ENCODE measurements at places on chromosomes 13 and 19.

DNA sequence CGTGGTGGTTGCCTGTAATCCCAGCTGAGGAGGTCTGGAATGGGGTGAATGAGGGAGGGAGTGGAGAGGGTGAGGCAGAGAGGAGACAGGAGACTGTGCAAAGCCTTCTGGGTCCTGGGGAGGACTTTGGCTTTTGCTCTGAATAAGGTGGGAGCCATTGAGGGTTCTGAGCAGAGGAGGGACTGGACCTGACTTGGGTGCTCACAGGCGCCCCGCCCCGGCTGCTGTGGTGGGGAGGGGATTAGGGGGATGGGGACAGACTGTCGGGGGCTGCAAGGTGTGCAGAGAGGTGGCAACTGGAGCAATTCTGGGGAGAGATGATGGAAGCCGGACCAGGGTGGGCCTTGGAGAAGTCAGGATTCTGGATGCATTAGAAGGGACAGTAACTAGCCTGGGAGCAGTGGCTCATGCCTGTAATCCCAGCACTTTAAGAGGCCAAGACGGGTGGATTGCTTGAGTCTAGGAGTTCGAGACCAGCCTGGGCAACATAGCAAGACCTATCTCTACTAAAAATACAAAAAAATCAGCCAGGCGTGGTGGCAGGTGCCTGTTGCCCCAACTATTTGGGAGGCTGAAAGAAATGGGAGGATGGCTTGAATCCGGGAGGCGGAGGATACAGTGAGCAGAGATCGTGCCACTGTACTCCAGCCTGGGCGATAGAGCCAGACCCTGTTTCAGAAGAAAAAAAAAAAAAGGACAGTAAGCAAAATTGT is 16.1 kb upstream of the NANOS3 start:
- no peak for DNase-seq

GRCh38 chr19:7919610-7920518 is at the start of gene SNAPC2:
Gene SNAPC2 (plus strand): TSS chr19:7920338. CDS start chr19:7920367, 29 bp downstream.
- DNase-seq = peak; percentile 94

DNA sequence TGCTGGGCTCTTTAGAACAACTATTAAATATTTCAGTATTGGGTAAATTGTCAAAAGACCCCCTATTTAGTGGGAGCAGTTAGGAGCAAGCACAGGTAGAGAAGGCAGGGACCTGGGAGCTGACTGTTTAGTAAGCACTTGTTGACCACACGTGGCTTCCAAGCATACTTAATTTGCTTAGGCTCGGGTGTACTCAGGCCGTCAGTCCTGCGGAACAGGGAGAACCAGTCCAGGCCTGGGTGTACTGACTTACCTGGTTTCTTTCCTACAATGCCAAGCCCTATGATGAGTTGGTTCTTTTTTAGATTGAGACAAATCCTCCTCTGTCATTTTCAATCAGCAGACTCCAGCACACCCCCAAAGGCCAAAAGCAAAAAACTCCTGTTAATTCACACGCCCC is 90.0 kb downstream of the WDFY2 start:
- no peak for DNase-seq

GRCh38 chr19:6015841-6016545 is 38.1 kb upstream of the RANBP3 start:
- DNase-seq = no peak

GRCh38 chr13:35978607-35979316 is 152.4 kb downstream of the DCLK1 start:
- no peak for DNase-seq

- no peak for DNase-seq
These were observed 5.7 kb upstream of the CDC42EP5 start for GRCh38 chr19:54478677-54479266.

DNA sequence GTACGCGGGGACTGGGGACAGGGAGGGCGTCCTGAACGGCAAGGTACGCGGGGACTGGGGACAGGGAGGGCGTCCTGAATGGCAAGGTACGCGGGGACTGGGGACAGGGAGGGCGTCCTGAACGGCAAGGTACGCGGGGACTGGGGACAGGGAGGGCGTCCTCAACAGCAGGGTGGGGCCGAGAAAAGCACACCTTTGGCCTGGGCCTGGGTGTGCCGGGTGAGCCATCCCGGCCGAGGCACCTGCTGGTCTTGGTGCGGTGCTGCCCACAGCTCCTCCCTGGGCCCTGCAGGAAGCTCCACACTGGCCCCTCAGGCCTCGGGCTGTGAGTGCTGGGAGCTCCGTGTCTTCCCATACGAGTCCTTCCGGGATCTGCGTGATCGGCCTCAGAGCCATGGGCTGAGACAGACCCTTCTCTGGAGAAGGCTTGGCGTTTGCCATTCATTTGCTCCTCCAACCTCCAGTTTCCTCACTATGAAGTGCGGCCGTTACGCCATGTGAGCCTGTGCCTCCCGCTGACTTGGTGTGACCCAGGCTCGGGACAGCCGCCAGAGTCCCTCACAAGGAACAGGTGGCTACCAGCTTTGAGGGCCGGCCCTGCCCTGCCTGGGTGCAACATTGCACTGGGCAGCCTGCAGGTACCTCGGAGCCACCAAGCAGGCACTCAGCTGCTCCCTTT is 7.8 kb upstream of the ZNF554 start:
- DNase-seq = no peak

GRCh38 chr13:110099922-110100321 is 207.0 kb downstream of the COL4A1 start:
- DNase-seq = no peak

DNA sequence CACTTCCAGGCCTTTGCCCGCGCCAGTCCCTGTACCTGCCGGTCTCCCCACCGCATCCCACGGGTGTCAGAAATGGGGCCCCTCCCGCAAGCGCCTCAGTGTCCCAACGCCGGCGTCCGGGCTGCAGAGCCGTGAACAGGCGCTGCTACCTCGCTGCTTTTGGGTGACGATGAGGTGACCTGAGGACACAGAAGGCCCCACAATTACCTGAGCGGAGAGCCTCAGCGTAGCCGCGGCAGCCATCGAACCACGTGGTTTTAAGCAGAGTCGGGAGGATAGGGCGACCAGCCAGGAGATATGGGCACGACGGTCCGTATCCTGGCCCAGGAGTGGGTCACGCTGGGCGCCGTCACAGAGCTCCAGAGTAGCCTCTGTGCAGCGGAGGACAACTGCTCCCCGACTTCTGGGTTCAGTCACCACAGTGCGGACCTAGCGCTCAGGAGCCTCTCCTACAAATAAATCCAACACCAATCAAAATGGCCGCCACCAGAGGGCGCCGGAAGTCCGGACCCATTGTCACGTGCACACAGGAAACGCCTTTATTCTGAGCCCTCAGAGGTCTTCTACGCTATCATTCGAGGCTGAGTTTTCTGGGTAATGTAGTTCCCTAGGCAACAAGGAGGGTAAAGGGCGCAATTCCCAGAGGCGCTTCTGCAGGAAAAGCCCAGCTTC is at the start of gene ZNF814:
ZNF814 (minus strand) TSS at position 478 of the 672 bp plus-strand sequence; CDS start at position 243, 235 bp downstream.
- DNase-seq = peak; percentile 72

DNA sequence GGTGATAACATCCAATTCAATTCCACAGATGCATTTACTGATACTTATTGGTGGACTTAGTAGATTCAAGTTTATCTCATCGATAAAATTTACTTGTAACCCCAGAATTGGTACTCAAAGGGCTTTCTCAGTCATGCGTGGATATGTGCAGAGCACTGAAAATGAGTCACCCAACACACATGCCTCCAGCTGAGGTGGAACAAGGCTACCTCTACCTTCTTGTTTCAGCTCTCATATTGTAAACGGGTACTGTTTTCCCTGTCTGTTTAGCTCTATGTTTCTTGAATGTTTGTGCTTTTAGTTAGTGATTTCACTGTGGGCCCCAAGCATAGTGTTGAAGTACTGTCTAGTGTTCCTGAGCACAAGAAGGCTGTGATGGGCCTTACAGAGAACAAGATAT is 1.5 kb downstream of the LRRC63 start:
- no peak for DNase-seq

DNA sequence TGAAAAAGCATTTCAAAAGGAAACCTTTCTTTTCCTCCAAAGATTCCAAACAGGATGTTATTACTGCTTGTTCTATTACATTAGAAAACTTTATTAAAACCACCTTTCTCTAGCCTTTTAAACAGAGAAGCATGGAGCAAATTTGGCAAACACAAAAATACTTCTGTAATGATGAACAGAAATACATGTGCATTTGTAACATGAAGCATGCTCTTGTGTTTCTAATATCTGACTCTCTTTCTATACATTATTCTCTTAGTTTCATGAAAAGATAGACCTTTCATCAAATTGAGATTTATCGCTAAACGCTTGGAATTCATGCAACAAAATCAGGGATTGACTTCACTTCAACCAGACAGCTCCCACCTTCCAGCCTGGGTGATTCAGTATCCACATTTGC is 152.8 kb upstream of the IRS2 start:
- DNase-seq = no peak

DNA sequence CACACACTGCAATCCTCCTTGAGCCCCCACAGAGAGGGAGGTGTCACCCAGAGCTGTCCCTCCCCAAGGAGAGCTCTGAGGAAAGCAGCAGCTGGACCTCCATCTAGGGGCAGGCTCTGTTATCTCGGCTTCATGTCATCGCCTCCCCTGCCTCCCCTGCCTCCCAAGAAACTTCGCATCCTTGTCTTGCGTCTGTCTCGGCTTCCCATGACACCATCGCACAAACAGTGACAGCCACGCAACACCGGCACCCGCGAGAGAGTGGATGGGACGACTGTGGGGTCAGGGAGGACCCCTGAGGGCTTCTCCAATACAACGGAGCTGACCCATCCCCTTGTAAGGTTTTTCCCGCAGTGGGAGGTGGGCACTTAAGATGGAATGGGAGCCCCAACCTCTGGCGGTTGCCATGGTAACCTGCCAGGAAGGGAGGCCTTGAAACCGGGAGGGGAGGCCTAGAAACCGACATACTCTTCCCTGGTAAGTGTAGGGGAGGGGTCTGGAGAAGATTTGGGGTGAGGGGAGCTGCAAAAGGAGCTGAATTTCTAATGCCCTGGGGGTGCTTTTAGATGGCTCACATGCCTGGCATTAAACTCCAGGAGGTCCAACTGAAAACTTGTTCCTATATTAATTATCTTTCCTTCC is 16.3 kb downstream of the TLE2 start:
- no peak for DNase-seq

- no peak for DNase-seq
These were observed 21.9 kb upstream of the NDUFS7 start for GRCh38 chr19:1361601-1362386.

DNA sequence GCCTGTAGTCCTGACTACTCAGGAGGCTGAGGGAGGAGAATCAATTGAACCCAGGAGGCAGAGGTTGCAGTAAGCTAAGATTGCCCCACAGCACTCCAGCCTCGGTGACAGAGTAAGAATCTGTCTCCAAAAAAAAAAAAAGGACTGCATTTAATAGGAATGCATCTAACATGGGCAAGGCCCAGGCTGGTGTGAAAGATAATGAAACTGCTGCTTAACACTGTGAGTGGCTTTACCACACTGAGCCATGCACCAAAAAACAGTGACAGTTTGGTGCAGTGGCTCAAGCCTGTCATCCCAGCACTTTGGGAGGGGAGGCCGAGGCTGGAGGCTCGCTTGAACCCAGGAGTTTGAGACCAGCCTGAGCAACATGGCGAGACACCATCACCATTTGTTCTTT is 8.6 kb downstream of the GTF2F1 start:
- DNase-seq = no peak

- no peak for DNase-seq
These were observed 36.0 kb upstream of the FNDC3A start for GRCh38 chr13:48939728-48940127.

DNA sequence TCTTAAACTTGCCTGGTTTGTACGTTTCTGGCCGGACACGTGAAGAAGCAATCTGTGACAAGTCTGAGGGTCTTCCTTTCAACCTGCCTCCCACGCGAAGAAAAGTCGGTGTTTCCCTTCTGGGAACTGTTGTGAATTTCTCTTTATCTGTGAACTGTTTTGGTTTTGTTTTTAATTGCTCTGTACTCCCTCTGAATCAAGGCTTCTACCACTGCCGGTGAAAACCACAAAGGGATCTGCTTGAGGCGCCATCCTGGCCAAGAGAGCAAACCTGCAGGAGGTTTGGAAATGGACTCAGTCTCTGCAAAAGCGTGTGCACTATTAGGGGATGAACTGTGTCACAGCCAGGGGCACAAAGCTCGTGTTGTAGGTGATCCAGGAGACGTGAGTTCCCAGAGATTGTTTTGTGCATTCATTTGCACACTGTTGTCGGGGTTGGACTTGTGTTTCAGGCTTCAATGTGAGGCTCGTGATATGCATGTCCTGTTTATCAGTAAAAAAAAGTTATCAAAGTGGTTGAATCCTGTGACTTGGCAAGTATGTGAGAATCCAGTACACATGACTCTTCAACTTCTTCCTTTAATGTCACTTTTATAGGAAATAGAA is 9.7 kb downstream of the SIGLEC8 start:
- no peak for DNase-seq

- no peak for DNase-seq
These were observed 40.7 kb upstream of the SERPINE3 start for GRCh38 chr13:51298812-51299211.

DNA sequence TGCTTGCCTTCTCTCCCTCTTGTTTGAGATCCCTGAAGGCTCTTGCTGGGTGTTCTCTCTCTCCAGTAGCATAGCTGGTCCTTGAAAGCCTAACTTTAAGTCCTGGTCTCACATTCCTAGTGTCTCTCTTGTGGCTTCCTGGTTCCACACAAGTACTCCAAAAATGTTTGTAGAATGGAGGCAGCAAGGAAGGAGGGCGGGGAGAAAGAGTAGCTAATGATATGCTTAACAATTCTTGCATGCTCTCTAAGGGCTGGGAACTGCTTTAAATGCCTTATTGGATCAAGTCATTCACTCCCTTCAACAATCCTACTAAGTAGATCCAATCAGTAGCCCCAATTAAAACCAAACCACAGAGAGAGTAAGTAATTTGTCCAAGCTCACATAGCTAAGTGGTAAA is 357.3 kb downstream of the KLF5 start:
- no peak for DNase-seq

All from T follicular helper cell (primary cell).